Activated naive CD4-positive, alpha-beta T cell (primary cell): ENCODE measurements at places on chromosomes 4 and X.

DNA sequence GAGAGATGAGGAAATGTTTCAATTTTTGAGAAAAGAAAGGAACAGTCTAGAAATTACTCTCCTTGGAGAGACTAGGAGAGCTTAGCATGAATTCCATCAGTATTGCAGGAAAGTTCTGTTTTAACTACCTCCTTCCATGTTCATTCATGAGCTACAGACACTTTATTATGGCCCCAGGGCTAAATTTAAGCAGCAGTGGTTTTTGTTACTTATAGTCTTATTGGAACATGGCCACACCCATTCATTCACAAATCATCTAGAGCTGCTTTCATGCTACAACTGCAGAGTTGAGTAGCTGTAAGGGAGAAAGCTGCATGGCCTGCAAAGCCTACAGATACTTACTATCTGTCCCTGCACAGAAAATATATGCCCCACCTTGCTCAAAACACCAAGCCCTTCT, 81.7 kb downstream of the SHISA3 start:
- DNase-seq: no peak

DNA sequence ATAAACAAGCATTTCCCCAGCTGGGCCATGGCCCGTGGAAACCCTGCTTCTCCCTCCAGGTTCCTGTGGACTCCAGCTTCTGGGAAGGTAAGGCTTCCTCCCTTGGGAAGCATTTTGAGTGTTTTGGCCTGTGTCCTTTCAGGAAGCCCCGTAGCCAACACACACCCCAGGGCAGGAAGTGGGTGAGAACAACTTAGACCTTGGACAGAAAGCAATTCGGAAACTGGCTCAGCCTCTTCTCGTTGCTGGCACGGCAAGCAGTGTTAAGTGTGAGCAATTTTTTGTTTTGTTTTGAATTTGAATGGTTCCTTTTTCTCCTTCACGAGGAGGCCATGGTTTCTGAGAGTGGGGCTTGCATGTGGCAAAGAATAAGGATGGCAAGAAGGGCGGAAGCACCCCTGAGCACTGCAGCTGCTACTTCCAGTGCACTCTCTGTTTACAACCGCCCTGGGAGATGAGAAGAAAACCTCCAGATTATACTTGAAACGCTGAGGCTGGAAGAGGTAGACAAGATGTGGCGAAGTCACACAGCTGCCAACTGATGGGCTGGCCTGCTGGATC, 14.1 kb upstream of the CYTL1 start:
- DNase-seq: no peak

DNA sequence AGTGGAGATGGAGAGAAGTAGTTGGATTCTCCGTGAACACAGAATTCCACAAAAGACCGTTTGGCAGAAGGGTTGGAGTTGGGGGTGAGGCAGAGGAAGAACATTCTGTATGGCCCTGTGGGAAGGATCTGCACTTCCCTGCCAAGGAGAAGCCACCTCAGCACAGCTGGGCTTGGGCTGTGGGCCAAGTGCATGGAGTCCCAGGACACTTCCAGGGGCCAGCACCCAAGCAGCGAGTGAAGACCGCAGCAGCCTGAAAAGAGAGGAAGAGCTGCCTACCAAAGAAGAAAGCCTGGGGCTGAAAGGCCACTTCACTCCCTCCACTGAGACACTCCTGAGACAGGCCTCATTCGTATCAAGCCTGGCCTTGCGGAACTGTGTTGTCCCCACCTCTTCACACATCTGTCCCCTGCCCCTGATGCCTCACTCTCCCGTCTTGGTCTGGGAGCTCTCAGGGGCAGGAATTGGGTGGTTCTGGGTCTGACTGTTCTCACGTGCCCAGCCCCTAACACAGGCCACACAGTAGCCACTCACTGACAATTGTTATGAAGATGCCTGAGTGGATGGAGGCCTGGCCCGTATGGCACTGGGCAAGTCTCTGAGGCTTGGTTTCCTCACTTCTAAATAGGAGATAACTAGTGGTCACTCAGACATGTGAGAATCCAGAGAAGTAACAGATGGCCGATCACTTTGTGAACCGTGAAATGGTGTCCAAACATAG, 3.3 kb upstream of the AWAT2 start:
- DNase-seq: no peak

- DNase-seq: no peak
Measured at GRCh38 chr4:109723110-109723509, 6.8 kb downstream of the PLA2G12A start.

DNA sequence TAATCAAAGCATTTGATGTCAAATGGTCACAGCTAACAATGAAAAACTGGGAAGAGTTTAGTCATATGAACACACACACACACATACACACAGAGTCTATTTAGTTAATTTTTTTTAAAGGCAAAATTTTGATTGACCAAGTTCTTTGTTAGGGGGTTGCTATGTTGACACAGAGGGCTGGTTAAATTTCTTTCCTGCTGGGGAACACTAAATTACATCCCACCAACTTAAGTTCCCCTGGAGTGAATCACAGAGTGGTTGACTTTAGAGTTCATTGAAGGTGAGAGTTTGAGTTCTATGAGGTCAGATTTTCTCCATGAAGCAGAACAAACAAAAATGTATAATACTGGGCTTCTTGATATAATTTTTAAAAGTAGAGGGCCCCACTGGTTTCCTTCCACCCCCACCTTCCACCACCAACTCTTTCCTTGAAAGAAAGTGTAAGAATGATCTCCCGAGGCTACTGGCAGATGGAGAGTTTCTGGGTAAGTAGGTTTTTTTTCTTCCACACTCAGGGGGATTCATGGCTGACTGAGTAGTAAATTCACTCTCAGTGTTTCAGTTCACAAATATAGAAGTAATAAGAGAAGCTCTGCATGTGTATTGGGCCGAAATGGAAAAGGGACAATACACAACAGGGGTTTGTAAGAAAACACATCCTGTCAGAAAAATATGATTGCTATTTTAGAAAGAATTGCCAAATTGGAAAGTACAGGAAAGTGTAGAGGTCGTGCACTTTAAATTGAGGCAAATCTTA, 917.0 kb upstream of the LCORL start:
- no peak for DNase-seq

- no peak for DNase-seq
Measured at GRCh38 chr4:81850701-81851100, 379.0 kb upstream of the RASGEF1B start.

- no peak for DNase-seq
Measured at GRCh38 chrX:124369722-124370121, 23.4 kb downstream of the SH2D1A start.

DNA sequence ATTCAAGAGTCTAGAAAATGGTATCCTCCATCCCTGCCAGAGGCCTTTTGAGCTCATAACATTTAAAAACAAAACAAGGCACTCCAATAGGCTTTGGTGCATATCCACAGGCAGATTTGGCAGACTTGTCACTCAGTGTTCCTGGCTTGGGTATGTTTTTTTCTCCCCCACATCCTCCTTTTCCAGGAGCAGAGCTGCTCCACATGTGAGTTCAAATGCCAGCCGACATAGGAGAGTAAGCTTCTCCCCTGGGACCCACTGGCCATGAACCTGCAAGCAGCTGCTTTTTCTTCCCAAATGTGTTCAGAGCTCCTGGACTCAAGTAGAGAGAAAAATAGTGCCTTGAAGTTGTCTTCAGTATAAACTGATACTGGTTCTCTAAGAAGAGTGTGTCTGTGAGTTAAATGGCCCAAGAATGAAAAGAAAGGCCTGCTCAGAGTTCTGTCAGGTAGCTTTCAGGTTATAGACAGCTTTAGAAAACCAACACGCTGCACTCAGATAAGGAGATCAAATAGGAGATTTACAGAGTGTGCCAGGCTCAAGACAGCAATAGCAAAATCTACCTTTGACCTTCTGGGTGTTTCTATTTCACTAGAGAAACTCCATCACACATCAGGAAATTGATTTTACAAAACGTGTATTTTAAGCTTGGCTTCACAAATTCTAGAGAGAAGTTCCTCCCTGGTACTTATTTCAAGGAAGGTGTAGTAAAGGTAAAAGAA, 162.5 kb upstream of the GALNT7 start:
- DNase-seq: no peak
